ENCODE measurements at places on chromosomes 13 and 19. TPM values are rescaled to one million over a fixed set of nuclear protein-coding genes. Genes with fewer than 3 reads are reported as not detected.

CYP2A6 gene
- not detected for total RNA-seq

ERICH6B gene
- total RNA-seq: not detected

COG3 gene
- total RNA-seq: 45.8 TPM

- DNase-seq: no peak
- no peak overlapping the region for H3K4me3 ChIP-seq
- H3K4me1 ChIP-seq: peaks cover 3% of the 10 kb centered on the region
- H3K27ac ChIP-seq: no peak overlapping the region
Observed at GRCh38 chr19:28301463-28301862, 911.5 kb downstream of the UQCRFS1 start.

DNA sequence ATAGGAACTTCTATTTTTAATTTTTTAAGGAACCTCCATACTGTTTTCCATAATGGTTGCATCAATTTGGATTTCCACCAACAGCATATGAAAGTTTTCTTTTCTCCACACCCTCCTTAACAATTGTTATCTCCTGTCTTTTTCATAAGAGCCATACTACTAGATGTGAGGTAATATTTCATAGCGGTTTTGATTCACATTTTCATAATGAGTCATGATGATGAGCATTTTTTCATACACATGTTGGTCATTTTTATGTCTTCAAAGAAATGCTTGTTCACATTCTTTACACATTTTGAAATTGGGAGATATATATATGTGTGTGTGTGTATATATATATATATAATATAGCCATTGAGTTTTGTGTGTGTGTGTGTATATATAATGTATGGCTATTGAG is 420.3 kb upstream of the PCDH9 start:
- H3K4me1 ChIP-seq: no peaks in the 10 kb centered on the region
- no peaks in the 10 kb centered on the region for H3K36me3 ChIP-seq
- H3K27me3 ChIP-seq: no peaks in the 10 kb centered on the region
- H3K27ac ChIP-seq: no peak overlapping the region
- H3K4me3 ChIP-seq: no peak overlapping the region

DNA sequence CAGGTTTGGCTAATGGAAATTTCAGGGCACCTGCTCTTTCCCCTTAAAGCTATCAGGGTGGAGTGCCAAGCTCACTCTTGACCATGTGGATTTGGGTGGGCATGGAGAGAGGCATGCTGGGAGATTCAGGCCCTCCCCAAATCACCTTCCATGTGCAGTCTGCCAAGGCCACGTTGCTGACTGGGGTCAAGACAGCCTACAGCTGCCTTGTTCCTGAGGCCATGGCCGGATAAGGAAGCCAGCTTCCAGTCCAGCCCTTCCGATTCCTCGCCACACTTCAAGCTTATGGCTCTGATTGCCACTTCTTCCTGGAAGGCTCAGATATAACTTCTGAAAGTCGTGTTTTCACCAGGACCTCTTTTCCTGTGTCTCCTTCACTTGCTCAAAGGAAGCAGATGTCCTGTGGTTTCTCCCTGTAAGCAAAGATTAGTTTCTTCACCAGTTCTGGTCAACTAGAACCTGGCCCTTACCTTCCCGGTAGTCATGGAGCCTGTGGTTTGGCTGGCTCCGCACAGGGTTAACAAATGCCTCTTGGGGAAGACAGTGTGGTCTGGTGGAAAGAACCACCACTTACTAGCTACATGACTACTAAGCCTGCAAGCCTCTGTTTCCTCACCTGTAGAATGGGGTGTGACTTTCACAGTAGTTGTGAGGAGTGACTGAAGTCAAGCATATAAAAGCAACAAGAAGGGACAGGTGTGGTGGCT is 16.1 kb upstream of the TPT1 start:
- no peak overlapping the region for H3K4me3 ChIP-seq
- peaks cover 66% of the 10 kb centered on the region for H3K36me3 ChIP-seq
- no peak for DNase-seq
- H3K4me1 ChIP-seq: peaks cover 12% of the 10 kb centered on the region

ZNF527 gene
- total RNA-seq: 10.9 TPM

DNA sequence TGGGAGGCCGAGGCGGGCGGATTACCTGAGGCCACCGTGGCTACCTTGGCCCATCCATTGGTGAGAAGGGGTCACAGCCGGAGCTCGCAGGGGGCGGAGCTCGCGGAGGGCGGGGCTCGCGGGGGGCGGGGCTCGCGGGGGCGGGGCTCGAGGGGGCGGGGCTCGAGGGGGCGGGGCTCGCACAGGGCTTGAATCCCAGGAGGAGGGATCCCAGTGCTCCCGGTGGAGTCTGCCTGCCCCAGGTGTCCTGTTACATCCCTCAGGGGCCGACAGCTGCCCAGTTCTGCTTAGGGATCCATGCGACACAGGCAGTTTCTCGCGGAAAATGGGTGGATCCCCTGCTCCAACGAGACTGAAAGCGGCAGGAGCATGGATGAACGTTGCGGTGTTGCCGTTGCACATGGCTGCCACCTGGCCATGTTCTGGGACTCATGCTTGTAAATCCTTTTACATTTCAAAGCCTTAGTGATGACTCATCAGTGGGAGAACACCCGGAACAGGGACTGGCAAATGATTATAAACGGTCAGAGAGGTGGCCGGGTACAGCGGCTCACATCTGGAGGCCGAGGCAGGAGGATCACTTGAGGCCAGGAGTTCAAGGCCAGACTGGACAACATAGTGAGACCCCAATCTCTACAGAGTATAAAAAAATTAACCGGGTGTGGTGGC is 25.1 kb downstream of the TMPRSS9 start:
- no peaks in the 10 kb centered on the region for H3K36me3 ChIP-seq
- H3K27me3 ChIP-seq: peaks cover 10% of the 10 kb centered on the region
- H3K27ac ChIP-seq: no peak overlapping the region
- no peak overlapping the region for H3K4me3 ChIP-seq
- H3K4me1 ChIP-seq: peaks cover 6% of the 10 kb centered on the region
- DNase-seq: no peak

- peaks cover 1% of the 10 kb centered on the region for H3K27me3 ChIP-seq
- H3K27ac ChIP-seq: no peak overlapping the region
- H3K4me3 ChIP-seq: no peak overlapping the region
- no peaks in the 10 kb centered on the region for H3K4me1 ChIP-seq
- no peak for DNase-seq
Observed at GRCh38 chr19:35408284-35409171, 37.7 kb downstream of the GPR42 start.

DNA sequence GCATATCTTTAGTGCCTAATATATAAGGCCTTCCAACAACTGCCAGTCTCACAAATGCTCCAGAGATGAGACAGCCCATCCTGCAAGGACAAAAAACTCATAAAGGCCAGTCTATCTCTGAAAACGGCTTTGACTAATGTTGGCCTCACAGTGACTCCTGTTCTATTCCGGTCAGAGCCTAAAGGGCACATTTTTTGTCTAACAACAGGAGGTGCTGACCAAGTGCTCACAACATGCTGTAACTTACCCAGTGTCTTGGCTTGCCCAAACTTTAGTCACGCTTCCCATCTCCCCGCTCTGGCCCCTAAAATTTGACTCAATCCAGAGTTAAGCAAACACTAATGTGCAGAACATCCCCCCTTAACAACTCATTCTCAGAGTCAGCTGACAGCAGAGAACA is 1411.2 kb upstream of the MIR17HG start:
- H3K4me1 ChIP-seq: no peaks in the 10 kb centered on the region
- H3K4me3 ChIP-seq: no peak overlapping the region
- DNase-seq: no peak
- no peaks in the 10 kb centered on the region for H3K27me3 ChIP-seq
- H3K36me3 ChIP-seq: no peaks in the 10 kb centered on the region

VRK3 gene
- 92.8 TPM for total RNA-seq

Measured in naive thymus-derived CD8-positive, alpha-beta T cell (primary cell).